ENCODE measurements at places on chromosomes 2 and 18.

- no peak for DNase-seq
Measured at GRCh38 chr2:186569897-186570296, 20.0 kb upstream of the ITGAV start.

DNA sequence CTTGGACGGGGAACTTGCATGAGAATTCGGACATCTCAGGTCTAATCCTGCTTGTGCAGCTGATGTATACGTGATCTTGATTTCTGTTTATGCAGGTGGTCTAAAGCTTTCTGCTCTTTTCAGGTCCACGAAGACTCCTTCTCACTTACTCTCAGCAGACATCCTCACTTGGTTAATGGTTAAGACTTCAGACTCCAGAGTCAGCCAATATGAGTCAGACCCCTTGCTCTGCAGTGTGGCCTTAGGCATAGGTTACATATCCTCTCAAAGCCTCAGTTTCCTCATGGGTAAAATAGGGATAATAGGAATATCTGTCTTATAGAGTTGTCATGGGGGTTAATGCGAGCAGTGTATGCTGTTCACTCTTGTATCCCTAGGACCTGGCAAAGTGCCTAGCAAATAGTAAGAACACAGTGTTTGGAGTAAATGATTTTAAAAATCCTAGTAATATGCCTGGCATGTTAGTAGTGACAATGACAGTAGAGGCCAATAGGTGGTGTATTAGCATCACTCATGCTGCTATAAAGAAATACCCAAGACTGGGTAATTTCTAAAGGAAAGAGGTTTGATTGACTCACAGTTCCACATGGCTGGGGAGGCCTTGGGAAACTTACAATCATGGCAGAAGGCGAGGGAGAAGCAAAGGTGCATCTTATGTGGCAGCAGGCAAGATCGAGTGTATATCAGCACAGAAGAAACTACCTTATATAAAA is 42.3 kb downstream of the XRCC5 start:
- no peak for DNase-seq

- no peak for DNase-seq
Measured at GRCh38 chr2:187233811-187234210, 214.2 kb downstream of the CALCRL start.

- peak; percentile 82 for DNase-seq
Measured at GRCh38 chr2:217434180-217434975, 568.4 kb downstream of the TNS1 start.

- DNase-seq, result no peak
Measured at GRCh38 chr2:6645004-6645403, 220.7 kb downstream of the CMPK2 start.

- no peak for DNase-seq
Measured at GRCh38 chr18:959854-960253, 55.2 kb downstream of the ADCYAP1 start.

DNA sequence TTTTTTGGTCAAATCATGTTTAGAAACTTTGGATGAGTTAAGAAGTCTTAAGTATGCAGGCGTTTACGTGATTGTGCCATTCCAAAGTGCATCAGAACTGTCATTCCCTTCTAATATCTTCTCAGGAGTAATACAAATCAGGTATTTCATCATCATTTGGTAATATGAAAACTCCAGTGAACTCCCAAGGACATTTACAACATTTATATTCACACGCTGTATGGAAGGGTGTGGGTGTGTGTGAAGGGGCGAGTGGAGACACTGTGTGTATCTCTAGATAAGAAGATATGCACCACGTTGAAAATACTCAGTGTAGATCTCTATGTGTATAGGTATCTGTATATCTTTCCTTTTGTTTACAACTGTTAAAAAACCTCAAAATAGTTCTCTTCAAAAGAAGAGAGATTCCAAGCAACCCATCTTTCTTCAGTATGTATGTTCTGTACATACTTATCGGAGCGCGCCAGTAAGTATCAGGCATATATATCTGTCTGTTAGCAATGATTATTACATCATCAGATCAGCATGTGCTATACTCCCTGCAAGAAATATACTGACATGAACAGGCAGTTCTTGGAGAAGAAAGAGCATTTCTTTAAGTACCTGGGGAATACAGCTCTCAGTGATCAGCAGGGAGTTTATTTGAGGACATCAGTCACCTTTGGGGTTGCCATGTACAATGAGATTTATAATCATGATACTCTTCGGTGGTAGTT is 29.3 kb downstream of the COX7A2L start:
- DNase-seq, result no peak

DNA sequence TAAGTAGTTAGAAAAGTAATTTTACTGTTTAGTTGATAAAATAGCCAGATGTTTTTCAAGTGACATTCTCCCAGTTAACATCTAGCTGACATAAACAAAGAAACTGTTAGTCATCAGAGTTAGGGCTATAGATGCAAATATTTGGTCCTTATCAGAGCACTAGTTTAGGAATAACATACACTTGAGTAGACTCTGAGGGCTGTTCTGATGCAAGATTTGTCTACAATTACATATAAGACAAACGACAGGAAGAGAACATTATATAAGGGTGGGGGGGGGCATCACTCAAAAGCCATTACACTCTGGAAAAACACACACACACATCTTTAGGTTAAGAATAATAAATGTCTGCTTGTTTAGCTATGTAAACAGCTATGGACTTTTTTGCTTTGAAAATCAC is 554.4 kb upstream of the LRRTM1 start:
- DNase-seq, result no peak

- DNase-seq, result no peak
Measured at GRCh38 chr2:61262699-61263098, 100.7 kb downstream of the C2orf74 start.

GRCh38 chr2:144194326-144195071 is 325.4 kb downstream of the ZEB2 start:
- DNase-seq, result no peak

DNA sequence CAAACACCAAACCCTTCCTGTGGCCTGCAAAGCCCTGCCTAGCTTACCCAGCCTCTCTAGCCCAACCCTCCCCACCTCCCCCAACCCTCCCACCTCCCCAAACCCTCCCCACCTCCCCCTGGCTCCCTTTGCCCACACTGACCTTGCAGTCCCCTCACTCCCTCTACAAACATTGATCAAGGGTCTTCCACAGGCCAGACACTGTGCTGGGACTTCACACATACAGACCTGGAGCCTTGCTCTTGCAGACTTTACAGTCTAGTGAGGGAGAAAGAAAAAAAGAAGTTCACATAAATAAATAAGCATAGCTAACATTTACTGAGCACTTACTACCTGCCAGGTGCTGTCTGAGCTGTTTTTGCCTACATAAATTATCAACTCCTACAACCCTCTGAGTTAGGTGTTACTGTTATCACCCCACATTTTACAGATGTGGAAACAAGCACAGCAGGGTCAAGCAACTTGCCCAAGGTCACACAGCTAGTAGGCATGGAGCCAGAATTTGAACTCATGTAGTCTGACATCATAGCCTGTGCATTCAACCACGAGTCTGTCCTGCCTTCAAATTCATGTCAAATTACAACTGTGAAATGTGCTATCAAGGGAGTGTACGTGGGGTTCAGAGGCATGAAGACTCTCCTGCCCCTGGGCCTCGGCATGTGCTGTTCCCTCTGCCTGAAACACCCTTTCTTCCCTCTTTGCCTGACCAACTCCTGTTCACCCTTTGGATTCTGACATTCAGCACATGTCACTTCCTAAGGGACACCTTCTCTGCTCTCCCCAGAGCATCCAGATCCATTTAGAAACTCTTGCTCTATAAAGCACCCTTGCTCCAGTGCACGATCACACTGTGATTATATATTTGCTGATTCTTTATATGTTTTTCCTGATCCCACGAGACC is 209.9 kb downstream of the TNS1 start:
- no peak for DNase-seq

DNA sequence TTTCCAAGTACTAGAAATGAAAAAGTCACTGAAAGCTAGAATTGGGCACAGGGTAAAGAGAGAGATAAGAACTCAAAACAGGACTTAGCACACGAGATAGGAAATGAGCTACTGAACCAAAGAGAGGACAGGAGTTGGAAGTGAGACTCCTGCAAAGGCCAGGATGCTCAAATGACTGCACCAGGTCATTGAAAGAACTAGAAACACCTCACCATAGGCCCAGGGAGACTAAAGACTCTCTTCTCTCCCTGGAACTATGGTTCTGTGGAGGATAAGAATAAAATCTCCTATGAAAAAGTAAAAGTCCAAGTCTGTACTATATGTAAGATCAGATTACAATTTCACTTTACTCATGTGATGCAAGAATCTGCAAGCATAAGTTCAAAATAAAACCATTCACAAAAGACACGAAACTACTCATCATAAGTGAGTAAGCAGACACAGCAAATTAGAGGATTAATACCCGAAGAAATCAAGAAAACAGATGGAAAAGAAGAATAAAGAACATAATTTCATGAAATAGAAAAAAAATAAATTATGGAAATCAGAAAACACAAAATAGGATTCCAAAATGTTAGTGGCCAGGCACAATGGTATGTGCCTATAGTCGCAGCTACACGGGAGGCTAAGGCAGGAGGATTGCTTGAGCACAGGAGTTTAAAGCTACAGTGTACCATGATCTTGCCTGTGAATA is 6.5 kb downstream of the NBAS start:
- no peak for DNase-seq

GRCh38 chr2:12074126-12074844 is 327.9 kb downstream of the LPIN1 start:
- DNase-seq, result no peak

DNA sequence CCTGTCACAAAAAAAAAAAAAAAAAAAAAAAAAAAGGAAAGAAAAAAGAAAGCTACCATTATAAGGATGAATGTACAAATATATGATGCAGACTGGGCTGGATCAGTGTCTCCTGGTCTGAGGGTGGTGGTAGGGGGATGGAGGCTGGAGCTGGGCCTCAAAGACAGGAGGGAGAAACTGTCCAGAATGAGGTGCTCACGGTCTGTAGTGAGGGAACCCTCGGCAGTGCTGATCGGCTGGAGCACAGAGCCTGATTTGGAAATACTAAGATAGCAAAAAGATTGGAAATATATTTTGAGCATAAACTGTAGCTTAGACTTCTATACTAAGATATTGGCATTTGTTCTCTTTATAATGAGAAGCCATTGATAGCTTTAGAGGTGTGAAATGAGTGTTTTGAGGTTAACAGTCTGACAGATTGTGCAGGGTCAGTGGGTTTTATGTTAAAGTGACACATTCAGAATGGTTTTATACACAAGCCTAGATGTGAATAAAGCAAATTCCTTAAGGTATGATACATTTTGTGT is 7.9 kb upstream of the SLC3A1 start:
- DNase-seq, result no peak

DNA sequence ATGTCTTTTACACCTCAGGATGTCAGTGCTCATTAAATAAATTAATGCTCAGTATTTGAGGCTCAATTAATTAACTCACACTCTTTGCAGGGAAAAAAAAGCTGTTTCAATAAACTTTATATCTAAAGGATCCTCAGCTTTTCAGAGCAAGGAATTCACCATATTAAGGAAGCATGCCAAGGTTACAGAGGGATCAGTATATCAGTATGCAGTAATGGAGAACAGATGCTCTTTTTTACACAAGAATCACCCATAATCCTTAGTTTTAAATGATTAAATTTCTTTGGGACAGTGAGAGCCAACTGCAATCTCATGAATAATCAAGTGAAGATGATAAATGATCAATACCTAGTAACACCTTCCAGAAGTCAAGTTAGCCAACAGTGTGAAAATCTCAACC is 14.9 kb upstream of the LCT start:
- DNase-seq, result no peak

- no peak for DNase-seq
Measured at GRCh38 chr18:70385474-70385873, 96.6 kb downstream of the SOCS6 start.

DNA sequence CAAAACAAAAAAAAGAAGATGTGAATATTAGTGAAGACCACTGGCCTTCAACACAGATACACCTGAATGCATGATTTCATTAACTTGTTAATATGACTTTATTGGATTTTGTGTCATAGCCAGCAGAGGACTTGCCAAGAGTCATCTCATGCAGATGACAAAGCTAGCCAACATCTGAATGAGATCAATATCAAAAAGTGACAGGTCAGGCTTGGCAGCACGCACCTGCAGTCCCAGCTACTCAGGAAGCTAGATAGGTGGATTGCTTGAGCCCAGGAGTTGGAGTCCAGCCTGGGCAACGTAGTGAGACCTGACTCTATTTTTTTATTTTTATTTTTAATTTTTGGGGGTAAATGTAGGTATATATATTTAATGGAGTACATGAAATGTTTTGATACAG is 54.5 kb upstream of the TGIF1 start:
- no peak for DNase-seq

- no peak for DNase-seq
Measured at GRCh38 chr2:191302459-191303139, 57.4 kb downstream of the MYO1B start.

DNA sequence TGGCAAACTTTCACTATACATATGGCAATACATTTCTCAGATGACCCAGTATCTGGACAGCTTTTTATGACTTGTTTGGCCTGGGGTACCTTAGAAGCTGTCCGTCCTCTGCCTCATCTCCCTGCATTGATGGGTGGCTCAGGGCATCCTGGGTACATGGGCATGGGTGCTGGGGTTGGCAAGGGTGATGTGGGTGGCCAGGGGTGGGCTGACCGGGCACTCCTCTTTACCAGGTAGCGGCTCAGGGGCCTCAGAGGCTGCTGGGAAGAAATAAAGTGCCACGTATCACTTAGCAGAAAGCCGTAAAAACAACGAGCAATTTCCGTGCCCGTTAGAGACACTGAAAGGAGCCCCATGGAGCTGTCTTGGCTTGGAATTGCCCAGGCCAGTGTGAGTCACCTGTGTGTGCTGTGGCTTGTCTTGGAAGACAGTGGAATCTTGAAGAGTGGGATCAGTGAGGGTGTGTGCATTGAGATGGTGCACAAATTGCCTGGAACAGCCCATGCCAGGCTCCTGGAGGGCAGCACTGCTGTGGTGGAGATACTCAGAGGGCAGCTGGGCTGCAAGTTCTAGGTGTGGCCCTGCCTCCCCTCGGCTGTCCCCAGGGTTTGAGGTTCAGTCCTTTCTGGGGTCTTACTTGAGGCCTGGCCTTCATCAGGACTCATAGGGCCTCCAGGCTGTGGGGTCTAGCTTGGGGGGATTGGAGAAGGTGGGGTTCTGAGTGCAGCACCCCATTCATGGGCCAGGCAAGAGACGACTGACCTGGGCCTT is 88.8 kb downstream of the FHOD3 start:
- DNase-seq, result no peak

DNA sequence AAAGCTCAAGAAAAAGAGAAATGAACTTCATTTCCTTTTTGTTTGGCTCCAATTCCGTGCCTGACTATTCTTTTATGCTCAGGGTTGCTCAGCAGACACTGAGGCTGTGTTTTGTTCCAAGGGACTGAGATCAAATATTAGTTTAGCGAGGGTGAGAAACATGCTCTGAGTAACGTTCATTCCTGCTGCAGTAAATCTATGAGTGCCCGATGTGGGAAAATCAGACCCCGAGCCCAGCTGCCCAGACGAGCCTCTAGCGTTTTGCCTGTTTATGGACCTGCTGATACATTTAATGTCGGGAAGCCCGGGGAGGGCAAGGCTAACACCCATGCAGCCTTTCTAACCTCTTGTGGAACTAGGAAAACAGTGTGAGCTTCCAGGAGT is 119.2 kb downstream of the VAPA start:
- DNase-seq, result no peak

- DNase-seq, result no peak
Measured at GRCh38 chr2:227132986-227133385, 31.0 kb downstream of the COL4A4 start.

- no peak for DNase-seq
Measured at GRCh38 chr18:70411876-70412435, 123.1 kb downstream of the SOCS6 start.
